ENCODE measurements at places on chromosomes 1 and 21.

- DNase-seq, result no peak
Measured at GRCh38 chr1:162908780-162909179, 47.8 kb upstream of the CCDC190 start.

DNA sequence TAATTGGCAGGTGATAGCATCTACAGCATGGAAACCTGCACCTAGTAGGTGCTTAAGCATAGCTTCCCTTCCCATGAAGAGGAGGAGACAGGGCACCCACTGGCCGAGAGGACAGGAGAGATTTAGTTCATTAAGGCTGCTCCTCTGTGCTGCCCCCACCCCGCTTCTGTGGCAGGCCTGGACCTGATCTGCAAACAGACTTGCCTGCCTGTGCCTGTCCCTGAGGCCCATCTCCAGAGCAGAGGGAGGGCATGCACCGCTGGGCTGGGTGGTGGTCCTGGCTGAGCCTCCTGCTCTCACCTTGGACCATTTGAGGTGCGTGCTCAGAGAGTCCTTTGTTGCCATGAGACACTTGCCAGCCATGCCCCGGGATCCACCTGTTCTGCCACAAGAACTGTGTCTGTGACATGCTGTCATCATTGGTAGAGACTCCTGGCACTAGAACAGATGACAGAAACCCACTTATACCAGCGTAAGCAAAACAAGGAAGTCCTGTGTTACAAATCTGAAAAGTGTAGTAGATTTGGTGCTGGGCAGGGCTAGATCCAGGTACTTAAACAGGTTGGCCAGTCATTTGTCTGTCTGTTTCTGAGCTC lies 55.6 kb downstream of the PTPRF start:
- DNase-seq, result no peak

- DNase-seq, result peak; percentile 35
Measured at GRCh38 chr1:76336931-76337371, 262.4 kb downstream of the ST6GALNAC3 start.

DNA sequence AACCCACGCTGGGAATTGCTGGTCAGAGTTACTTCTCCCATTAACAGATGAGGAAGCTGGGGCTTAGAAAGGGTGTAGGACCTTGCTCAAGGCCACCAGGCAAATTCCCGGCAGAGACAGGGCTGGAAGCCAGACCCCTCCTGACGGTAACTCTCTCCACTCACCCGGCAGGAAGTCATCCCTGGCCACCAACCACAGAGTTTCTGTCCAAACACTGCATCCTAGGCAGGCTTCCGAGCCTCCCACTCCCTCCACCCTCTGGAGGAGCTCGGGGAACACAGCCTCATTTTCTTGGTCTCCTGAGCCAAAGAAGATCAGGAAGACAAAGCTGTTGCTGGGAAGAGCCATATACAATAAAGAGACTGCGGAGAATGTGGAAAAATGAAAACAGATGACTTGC lies 25.0 kb upstream of the ZNF436 start:
- DNase-seq, result no peak

- no peak for DNase-seq
Measured at GRCh38 chr1:96747565-96747964, 26.0 kb downstream of the PTBP2 start.

- DNase-seq, result no peak
Measured at GRCh38 chr1:213976665-213977485, 10.9 kb upstream of the PROX1 start.

DNA sequence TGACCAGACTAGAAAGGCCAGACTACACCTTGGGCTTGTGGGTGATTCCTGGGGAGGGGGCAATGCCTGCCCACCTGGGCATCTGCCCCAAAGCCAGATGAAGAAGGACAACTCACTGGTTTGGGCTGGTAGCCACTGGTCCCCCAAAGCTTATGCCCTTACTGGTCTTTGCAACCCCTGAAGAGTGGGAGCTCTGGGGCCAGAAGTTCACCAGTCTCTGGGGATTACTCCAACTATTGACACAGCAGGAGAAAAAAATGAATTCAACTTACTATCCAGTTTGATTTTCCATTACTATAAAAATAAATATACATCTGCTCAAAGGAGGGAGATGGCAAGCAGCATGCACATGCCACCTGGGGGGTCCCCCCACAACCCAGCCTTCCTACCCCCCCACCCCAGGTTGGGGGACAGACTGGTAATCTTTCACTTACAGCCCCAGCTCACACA lies 2.6 kb downstream of the AHDC1 start:
- DNase-seq, result no peak

DNA sequence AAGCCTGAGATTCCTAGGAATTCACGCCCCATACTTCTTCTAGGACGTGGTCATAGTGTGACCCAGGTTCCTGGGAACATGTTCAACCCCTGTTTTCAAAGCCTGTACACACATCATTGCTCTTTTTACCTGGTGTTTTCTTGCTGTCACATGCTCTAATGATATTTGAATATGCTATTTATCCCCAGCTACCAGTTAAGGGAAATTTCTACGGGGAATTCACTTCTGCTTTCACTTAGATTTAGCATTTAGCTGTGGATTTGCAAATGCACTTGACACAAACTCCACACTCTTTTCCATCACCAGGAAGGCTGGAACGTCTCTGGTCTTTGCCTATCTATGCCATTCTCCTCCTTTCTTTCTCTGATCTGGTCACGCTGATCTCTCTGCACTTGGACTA lies 11.3 kb upstream of the SAMSN1 start:
- DNase-seq, result no peak

DNA sequence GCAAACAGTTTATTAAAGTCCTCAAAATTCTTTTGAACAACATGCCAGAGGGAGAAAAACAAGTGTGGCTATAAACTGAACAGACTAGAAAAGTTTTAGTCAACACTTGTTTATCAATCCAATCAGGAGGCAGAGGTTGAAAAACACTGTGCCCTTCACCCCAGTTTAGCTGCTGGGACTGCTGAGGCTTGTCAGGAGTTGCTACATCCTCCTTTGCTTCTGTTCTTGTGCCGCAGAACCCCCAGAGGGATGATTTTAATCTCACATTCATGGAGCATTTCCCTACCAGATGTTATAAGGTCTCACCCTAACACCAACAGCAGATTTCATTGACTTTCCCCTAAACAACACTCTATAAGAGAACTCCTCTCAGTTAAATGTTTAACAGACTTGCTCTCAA lies 321.2 kb downstream of the VAV3 start:
- DNase-seq, result no peak

DNA sequence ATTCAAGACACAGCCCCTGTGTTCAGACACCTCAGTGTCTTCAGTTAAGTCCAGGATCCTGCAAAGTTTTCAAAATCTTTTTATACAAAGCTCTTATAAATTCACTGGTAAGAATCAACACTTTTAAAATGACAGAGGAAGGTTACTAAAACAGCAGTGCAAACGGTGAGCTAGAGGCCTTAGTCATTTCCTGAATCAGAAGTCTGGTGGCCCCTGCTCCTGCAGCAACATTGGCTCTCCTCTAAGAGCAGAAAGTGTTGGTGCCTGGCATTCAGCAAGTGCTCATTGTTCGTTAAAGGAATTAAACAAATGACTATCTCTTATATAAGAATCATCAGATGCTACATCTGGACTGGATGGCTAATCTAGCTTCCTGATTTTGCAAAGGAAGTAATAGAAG lies 282.9 kb downstream of the PTGER3 start:
- no peak for DNase-seq

GRCh38 chr1:236489710-236490377 lies 33.9 kb upstream of the LGALS8 start:
- DNase-seq, result no peak

DNA sequence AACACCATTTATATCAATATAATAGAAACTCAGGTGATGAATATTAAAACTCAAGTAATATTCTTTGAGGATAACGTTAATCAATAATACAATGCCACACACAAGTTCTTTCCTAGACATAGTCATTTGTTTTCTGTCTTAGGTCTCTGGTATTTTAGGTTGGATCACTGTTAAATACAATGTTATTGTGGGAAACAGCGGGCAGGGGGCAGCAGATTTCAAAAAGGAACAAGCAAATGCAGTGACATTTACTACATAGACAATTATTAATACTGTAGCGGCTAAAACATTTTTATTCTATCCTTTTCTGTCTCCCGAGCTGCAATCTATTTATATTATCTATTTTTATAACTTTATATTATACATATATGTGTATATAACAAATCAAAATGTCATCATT lies 186.4 kb upstream of the ZNHIT6 start:
- no peak for DNase-seq

DNA sequence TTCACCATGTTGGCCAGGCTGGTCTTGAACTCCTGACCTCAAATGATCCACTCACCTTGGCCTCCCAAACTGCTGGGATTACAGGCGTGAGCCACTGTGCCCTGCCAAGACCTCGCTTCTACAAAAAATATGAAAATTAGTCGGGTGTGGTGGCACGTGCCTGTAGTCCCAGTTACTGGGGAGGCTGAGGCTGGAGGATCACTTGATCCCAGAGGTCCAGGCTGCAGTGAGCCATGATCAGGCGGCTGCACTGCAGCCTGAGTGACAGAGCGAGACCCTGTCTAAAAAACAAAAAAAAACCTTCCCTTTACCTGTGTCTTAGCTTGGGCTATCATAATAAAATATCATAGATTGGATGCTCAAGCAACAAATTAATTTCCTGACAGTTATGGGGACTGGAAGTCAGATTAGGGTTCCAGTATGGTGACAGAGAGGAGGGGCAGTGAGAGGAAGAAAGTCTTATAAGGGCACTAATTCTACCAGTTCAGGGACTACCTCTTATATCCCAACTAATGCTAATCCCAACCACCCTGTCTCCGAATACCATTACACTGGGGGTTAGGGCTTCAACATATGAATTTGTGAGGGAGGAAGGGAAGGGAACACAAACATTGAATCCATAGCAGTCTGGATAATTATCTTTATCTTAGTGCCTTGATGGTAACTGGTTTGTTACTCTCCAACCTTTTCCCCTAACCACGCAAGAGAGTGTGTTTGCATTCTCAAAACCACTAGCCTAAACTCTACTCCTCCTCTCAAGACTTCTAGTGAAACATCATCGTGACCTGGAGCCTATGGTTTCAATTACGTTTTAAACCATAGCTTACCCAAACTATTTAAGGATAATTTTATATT lies 1.0 kb upstream of the NAXE start:
- DNase-seq, result no peak

GRCh38 chr1:155062151-155062686 lies 1.3 kb upstream of the EFNA4 start:
- no peak for DNase-seq

GRCh38 chr1:235442788-235443429 lies 61.3 kb downstream of the B3GALNT2 start:
- DNase-seq, result no peak

- DNase-seq, result no peak
Measured at GRCh38 chr1:229619002-229619401, 6.9 kb downstream of the TAF5L start.
